ENCODE measurements at places on chromosomes 7 and 10.

- peak; percentile 49 for DNase-seq
Observed at GRCh38 chr10:22345301-22346095, at the start of gene SPAG6. TSS of gene SPAG6 (plus strand) at chr10:22345496. CDS start at chr10:22345612, 116 bp downstream.

DNA sequence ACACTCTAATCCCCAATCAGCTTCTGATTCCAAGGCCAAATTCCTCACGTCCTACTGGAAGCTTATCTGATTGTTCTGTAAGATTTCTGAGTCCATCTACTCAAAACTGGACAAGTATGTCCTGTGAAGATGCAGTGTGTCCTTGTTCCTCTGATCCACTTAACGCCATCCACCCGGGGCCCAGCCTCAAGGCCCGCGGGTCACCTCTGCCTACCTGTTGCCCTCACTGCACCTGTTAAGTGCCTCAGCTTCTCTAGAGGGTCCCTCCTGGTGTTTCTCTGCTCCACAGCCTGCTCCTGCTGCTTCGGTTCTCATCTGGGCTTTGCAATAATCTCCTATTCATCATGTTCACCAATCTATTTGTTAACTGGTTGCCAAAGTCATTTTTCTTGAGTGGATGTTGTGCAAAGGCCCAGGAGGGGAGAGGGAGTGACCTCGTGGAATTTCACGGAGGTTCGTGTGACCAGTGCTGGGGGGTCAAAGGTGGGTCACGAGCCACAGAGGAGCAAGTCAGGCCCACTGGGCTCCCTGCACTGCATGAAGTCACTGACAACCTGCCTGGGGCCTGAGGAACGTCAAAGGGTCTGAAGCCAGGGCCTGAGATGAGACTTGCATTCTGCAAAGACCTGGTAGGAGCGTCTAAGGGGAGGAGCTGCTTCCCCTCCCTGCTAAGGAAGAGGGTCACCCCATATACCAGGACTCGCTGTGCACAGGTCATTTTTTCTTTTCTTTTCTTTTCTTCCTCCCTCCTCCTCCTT is 338.1 kb downstream of the WDR37 start:
- no peak for DNase-seq

DNA sequence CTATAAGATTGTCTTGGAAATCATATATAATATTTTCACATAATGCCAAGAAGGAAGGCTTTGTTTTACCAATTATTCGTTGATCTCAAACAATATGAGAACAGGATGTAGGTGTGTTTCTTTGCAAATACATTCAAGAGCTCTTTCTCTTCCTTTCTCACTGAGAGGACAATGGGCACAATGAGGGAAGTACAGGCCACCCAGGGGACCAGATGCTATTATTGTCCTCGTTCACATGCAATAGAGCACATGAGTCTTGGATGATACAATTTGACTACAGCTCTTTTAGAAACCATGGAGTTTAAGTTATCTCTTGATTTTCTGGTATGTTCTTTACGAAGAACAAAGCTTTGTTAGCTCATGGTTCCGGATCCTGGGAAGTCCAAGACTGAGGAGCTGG is 323.7 kb upstream of the KLF6 start:
- DNase-seq, result no peak

DNA sequence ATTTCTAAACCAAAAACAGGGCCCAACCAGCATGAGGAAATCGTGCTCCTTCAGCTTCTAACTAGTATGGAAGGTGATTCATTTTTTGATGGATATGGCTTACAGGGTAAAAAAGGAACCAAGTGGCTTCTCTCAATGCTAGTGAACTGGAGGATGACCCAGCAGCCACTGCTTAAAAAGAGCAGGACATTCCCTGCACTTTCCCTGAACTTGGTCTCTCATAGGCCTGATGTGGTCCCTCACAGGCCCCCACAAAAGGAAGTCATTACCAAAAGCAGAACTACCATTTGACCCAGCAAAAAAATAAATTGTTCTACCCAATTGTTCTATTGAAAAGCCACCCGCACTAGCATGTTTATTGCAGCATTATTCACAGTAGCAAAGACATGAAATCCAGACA is 188.8 kb downstream of the CALN1 start:
- DNase-seq, result no peak

DNA sequence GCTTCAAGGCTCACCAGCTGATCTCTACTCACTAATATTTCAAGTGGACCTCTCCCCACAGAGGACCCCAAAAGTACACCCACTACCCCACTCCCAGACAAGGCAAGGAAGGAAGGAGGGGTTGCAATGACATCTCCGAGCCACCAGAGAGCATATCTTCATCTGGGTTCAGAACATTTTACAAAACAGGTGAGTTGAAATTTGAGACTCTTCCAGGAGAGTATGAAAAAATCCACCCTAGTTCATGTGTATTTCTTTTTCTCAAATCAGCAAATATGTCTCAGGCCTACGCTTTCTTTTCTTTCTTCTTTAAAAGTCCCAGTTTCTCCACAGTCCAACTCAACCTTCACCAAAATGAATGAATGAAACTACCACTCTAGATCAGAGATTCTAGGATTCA is 61.9 kb downstream of the SGMS1 start:
- no peak for DNase-seq
